ENCODE measurements at places on chromosomes 4 and X.

GRCh38 chrX:45274576-45274975 lies 73.9 kb upstream of the DIPK2B start:
- no peak for DNase-seq

DNA sequence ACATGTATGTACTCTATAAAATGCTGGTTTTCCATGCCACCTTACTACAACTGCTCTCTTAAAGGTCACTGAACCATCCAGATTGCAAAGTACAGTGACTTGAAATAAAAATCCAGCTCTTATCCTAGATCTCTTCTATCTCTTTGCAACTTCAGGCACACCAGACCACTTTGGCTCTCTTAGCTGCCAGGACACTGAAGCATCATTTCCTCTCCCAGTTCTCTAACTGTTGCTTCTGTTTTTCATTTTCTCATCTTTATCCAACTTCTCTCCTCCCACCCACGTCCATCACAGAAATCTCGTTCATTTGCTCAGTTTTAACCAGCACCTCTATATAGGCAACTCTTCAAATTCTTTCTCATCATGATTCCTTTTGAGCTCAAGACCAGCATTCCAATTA lies 74.3 kb downstream of the METTL14 start:
- no peak for DNase-seq

GRCh38 chr4:92359491-92359890 lies 55.7 kb downstream of the GRID2 start:
- DNase-seq = no peak

- DNase-seq = no peak
Measured at GRCh38 chr4:70760662-70761061, 38.9 kb downstream of the RUFY3 start.

- no peak for DNase-seq
Measured at GRCh38 chr4:28827866-28828265, 1892.3 kb upstream of the PCDH7 start.

GRCh38 chrX:143853488-143853887 lies 30.4 kb upstream of the UBE2NL start:
- DNase-seq = no peak

- no peak for DNase-seq
Measured at GRCh38 chr4:153808175-153808574, 19.3 kb upstream of the SFRP2 start.

GRCh38 chrX:137575596-137576255 lies 9.8 kb downstream of the ZIC3 start:
- no peak for DNase-seq

DNA sequence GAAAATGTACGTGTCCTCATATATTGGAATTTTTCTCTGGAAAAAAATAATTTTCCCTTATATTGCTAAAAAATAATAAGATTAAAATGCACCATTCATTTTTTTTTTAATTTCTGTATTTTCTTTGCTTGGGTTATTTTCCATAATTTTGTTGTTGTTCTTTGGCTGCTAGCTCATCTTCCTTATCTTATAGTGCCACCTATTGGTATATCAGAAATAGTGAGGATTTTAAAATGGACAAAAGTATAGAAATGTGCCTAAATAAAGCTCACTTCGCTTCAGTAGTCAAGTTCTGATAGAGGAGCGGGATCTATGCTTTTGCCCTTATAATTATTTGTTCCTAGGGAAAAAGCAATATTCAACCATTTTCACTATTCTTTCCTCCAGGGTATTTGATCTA lies 134.8 kb downstream of the NAP1L3 start:
- DNase-seq = no peak

DNA sequence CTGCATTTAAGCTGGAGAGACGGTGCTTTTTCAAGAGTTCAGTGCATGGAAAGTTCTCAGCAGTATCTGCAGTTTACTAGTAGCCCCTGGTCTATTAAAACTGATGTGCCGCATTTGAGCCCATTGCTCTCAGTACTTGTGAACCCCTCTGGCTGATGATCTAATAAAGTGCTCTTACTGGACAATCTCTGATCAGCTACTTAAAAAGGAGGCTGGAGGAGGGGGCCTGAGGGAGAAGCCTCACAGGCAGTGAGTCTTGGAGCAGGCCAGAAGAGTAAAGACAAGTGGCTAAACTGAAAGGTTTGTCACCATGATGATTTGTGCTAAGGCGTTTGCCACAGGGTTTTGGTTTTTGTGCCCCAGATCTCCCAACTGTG lies 138.5 kb downstream of the ARX start:
- no peak for DNase-seq

DNA sequence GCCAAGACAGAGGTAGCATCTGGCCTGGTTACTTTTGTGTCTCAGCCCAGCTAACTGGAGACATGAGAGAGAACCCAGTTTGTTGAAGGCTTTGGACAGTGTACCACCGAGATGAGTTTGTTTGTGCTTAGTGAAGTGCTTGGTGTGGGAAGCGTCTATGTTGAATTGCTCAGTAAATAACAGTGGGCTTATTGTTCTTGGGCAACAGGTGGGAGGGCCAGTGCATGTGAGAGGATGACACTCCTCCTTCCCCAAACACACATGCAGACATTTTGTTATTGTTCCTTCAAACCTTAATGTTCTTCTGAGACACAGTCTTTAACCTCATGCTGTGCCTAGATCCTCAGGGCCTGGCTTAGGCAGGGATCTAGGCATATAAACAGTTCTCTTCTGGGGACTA lies 39.7 kb downstream of the MSN start:
- DNase-seq = no peak

DNA sequence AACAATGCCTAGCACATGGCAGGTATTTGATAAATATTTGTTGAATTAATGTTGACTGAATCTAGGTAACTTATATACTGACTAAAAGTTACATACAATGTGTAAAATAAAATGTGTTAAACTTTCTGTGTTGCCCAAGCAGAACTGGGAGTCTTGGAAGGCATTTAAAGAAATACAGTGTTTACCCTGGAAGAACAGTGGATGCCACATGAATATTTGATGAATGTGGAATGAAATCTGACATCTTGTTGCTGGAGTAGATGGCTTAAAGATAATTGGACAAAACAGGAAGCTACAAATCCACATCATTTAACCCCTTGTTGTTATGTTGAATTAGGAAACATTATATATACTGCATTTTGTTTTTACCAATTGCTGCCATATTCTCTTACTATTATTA lies 39.9 kb upstream of the SCOC start:
- no peak for DNase-seq

GRCh38 chr4:154960476-154960875 lies 179.4 kb downstream of the RBM46 start:
- no peak for DNase-seq

DNA sequence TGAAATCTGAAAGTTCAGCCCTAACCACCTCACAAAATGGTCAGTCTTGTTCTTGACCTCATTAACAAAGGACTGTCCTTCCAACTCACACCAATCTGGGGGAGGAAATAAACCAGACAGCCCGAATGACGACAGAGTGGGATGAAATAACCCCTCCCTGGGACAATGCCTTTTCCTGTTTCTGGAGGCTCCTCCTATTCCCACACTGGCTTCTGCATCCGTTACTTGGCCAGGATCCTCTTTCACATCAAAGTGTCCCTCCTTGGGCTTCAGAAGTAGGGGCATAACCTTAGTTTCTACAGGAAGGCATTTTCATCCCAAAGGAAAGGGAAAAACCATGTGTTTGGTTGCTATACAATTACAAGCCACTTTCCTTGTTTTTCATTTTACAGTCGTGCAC lies 59.8 kb upstream of the RPL34 start:
- no peak for DNase-seq

- DNase-seq = no peak
Measured at GRCh38 chr4:152138451-152138850, 377.6 kb upstream of the GATB start.

- DNase-seq = no peak
Measured at GRCh38 chrX:111116666-111117065, 20.7 kb downstream of the PAK3 start.

GRCh38 chr4:173397604-173398003 lies 1.3 kb downstream of the SCRG1 start:
- DNase-seq = no peak

DNA sequence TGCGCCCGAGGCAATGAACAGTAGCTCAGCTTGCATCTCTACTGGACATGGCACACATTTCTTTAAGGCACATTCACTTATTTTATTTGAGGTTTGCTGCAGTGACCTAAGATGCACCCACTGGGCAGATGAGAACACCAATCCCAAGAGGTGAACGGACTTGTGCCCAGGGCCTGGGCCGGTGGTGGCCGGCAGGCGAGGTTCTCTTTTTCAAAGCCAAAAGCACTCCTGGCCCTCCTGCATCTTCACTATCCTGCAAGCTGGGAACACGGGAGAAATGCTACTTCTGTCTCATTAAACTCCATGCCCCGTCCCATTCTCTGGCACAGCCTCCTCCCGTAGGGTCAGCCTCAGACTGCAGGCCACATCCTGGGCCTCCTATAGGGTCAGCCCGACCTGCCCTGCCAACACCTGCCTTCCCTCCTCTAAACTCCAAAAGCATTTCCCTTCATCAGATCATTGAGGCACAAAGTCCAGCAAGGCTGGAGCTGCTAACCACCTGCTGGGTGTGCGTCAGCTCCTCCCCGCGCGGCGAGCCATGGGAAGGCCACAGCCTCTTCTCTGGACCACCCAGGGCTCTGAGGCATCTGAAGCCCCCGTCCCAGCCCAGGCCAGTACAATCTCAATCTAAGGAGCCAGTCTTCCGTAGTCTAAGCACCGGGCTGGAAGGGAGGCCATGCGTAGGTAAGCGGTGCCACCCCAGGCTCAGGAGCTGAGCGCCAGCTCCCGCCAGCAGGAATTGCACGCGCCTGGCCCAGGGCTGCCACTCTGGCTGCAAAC lies 166.1 kb downstream of the AFAP1 start:
- DNase-seq = no peak

DNA sequence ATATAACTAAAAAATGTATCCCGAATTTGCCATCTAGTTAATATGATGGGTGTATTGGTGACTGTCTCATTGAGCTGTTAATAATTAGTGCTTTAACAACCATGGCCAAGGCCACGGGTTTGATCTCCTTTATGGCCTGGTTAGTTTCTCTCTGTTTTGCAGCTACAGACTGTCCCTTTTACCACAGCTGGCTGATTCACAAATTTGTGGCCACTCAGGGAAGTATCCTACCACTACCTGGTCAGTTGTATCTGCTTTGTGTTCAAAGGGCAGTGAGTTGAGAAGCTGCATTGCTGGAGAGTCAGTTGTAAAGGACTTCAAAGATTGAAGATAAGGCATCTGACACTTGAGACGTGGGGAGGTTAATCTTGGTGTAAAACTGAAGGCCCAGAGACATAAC lies 219.1 kb upstream of the BMP3 start:
- no peak for DNase-seq

GRCh38 chr4:6657242-6658208 lies 17.0 kb downstream of the MRFAP1 start:
- no peak for DNase-seq

DNA sequence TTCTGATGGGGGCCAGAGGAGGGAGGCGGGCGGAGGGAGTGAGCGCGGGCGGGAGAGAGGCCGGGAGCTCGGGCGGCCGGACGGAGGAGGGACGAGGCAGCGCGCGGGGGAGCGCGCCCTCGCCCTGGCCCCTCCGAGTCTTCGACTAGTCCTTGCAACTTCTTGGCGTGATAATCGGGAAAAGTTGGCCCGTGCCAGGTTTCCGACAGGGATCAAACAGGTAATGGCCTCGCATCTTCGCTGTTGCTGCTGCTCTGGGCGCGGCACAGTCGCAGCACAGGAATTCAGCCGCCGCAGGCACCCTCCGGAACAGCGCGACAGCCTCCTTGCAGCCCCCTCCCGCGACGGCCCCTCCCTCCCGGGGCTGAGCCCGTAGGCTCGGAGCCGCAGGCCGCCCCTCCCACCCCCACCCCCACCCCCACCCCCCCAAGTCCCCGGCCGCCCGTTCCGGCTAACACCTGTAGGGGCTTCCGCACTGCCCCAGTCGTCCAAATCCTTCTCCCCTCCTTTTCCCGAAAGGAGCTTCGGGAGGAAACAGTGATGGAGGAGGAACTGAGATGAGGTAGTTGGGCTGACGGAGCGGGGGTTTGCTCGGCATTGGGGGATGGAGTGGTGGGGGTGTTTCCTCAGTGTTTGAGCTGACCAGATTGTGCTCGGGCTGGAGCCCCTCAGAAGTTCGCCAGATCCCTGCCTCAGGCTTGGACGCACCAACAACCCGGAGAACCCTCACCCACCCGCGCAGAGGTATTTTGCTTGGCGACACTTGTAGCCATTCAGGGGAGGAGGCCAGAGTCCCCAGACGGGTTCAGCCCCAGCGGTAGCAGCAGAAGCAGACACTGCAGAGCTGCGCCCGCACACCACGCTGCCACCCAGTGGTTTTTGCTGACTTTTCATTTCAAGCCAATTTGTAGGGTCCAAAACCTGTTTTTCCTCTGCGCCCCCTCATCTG lies at the start of gene FGF13:
FGF13 (minus strand) TSS at position 319 of the 949 bp plus-strand sequence. CDS start 714 bp downstream, outside the sequence.
- no peak for DNase-seq

- DNase-seq = no peak
Measured at GRCh38 chrX:38138900-38139299, 81.8 kb downstream of the SRPX start.

DNA sequence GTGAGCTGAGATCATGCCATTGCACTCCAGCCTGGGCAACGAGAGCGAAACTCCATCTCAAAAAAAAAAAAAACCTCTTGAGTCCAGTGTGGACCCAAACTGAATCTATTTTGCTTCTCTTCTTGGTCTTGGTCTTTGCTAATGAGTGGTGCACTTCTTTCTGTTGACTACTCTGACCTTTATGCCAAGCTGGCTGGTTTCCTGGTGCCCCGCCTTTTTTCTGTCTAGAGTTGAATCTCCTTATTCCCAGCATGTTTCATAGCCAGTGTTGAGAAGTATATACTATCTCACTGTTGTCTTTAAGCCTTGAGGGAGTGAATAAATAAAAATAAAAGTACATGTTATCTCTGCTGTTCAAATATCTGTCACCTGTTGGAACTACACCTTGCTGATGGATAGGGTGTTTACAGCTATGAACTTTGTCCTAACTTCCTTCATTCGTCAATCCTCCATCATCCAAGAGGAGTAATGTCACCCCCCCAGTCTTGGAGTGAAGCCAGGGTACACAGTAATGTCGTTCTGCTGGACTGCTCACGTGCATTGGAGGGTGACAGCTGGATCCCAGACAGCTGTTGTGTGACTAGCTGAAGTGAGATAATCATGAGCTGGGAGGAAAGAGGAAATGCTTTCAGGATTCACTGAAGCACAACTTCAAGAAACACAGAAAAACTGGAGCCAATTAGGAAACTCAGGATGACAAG lies 99.3 kb upstream of the PRKG2 start:
- no peak for DNase-seq

GRCh38 chrX:107448998-107449835 lies at the start of gene FRMPD3:
Gene FRMPD3 (plus strand): TSS chrX:107449652. CDS start chrX:107526589, 76,937 bp downstream.
- no peak for DNase-seq

- DNase-seq = no peak
Measured at GRCh38 chr4:7058792-7059191, 9.1 kb downstream of the GRPEL1 start.
